ENCODE measurements at places on chromosomes 11 and 22.

- DNase-seq, result no peak
These were observed 157.8 kb upstream of the GRK3 start for GRCh38 chr22:25406510-25407210.

GRCh38 chr11:29511394-29511793 is 505.4 kb downstream of the KCNA4 start:
- DNase-seq, result no peak

GRCh38 chr22:49021131-49021925 is 806.3 kb downstream of the BRD1 start:
- DNase-seq, result no peak

DNA sequence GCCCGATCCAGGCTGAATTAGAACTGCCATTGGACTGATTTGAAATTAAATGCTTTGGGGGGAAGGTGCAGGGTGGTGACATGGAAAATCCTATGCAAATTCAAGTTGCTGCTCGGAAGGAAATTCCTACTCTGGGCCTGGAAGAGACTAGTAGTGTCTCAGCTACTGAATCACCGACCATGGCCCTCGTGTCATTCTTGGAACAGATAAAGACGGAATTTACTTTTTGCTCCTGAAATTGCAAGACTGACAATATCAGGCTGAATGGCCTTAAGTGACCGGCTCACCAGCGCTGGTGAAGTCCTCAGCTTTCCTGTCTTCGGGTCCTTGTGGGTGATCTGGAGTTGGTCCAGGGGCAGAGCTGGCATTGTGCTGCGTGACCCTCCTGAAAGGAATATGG is 6.1 kb downstream of the ASCC2 start:
- no peak for DNase-seq

- DNase-seq, result no peak
These were observed 574.3 kb downstream of the NTM start for GRCh38 chr11:131944736-131945135.

GRCh38 chr22:27672721-27673418 is 128.7 kb downstream of the MN1 start:
- DNase-seq, result no peak

DNA sequence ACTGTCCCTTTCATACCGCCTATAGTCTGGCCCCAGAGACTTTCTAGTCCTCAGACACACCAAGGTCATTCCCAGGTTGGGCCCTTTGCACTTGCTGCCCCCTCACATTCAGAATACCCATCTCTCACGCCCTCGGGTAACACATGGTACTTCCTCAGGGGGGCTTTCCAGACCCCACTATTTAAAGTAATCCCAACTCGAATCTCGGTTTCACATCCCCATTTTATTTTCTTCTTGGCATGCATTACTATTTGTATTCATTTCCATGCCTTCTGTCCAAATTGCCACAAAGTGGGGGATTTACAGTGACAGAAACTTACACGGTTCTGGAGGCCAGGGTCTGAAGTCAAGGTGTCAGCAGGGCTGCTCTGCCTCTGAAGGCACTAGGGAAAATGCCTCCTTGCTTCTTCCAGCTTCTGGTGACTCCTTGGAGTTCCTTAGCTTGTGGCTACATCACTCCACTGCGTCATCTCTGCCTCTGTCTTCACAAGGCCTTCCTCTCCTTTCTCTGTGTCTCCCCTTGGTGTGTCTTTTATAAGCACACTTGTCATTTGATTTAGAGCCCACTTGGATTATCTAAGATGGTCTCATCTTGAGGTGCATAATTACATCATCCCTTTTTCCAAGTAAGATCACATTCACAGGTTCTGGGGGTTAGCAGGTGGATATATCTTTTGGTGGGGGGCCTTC is 15.1 kb downstream of the RCN1 start:
- DNase-seq, result no peak

- DNase-seq, result no peak
These were observed 187.6 kb upstream of the ANO3 start for GRCh38 chr11:26144291-26144690.

DNA sequence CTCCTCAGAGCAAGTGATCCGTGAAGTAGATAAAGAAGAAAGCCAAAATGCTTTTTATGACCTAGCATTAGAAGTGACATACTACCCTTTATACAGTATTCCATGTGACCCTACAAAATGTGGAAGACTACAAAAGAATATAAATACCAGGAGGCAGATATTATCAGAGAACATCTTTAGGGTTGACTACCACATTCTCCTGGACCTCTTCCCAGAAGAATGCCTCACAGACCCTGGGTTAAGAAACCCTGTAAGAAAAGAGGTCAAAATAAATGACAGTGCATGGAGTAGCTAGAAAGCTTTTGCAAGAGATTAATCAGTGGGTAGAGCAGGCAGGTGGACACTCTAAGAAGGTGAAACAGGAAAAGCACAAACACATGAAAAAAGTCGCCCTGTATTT is 69.2 kb downstream of the FANCF start:
- no peak for DNase-seq

GRCh38 chr11:8772571-8773519 is 90.3 kb downstream of the RPL27A start:
- no peak for DNase-seq

DNA sequence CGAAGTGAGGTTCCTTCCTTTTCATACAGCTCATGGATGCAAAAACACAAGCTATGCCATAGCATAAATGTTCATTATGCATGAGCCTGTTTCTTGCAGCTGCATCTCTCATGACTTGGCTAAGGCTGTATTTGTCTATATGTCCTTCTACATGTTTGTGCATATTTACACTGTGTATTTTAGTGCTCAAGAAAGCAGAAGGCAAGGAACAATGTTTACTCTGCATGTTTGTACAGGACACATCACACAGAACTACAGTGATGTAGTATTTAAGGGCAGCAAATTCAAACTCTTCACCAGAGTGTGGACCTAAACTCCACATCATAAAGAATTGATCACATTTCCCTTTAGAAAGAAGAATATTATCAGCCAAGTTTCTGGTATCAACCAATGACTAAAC is 170.3 kb downstream of the CADM1 start:
- DNase-seq, result no peak

DNA sequence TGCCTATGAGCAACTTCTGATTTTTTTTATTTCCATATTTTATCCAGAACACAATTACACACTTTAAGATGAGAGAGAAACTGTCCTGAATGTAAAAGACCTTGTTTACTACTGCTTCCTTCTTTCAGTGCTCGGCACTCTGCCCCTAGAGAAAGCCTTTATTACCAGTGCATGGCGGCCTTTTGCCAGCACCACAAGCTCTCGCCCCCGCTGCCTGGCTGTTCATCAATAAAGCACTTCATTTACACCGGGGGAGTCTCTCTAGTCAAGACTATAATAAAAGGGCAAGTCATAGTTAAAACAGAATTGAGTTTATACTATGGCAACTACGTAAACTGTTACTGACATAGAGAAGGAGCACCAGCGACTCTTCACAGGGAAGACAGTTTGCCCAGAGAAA is 259.5 kb downstream of the CADM1 start:
- no peak for DNase-seq

GRCh38 chr11:1201395-1202153 is 21.3 kb upstream of the MUC5B start:
- DNase-seq, result no peak

GRCh38 chr11:114082415-114082748 is 22.9 kb downstream of the ZBTB16 start:
- peak; percentile 96 for DNase-seq

GRCh38 chr11:58968251-58968711 is 29.0 kb downstream of the GLYATL1 start:
- no peak for DNase-seq

DNA sequence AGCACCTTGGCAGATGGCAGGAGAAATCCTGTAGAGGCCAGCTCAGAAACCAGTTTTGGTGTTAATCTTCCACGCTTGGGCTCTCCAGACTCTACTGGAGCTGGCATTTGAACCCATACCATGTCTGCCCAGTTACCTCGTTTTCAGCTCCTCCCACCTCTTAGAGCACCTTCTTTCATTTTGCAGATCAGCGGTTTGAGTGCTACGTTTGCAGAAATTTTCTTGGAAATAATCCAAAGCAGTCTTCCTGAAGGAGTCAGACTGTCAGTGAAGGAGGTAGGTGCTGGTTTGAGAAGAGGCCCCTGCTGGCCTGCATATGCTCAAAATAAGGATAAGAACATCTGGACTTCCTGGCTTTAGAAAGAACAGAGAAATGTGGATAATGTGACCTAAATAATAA is 13.7 kb downstream of the COA4 start:
- no peak for DNase-seq

- DNase-seq, result peak; percentile 8
These were observed 49.1 kb upstream of the VPREB1 start for GRCh38 chr22:22195265-22196017.

- no peak for DNase-seq
These were observed 6.8 kb upstream of the ALX4 start for GRCh38 chr11:44316659-44317240.
